ENCODE measurements at places on chromosomes 13 and 19. TPM values are rescaled to one million over a fixed set of nuclear protein-coding genes. Genes with fewer than 3 reads are reported as not detected.

KLK14 gene
- not detected for total RNA-seq

SIAH3 gene
- not detected for total RNA-seq

CEACAM21 gene
- total RNA-seq: not detected

KRTDAP gene
- total RNA-seq: not detected

ZNF415 gene
- not detected for total RNA-seq

TINCR gene
- total RNA-seq: not detected

DIRAS1 gene
- total RNA-seq: 0.17 TPM

ACTMAP gene
- 5.2 TPM for total RNA-seq

MTUS2 gene
- total RNA-seq: not detected

ATP4B gene
- total RNA-seq: not detected

LRRC63 gene
- not detected for total RNA-seq

FAAP24 gene
- total RNA-seq: 22.0 TPM

POU4F1 gene
- total RNA-seq: not detected

USPL1 gene
- total RNA-seq: 8.1 TPM

LHB gene
- not detected for total RNA-seq

CCNA1 gene
- total RNA-seq: 8.1 TPM

ZNF85 gene
- total RNA-seq: 9.4 TPM

KLK4 gene
- not detected for total RNA-seq

LILRA6 gene
- total RNA-seq: not detected

LNX2 gene
- total RNA-seq: 4.1 TPM

MIA gene
- total RNA-seq: not detected

CTXN1 gene
- total RNA-seq: 11.1 TPM

REEP6 gene
- 4.1 TPM for total RNA-seq

RINL gene
- total RNA-seq: 12.6 TPM

KCNK6 gene
- not detected for total RNA-seq

ELSPBP1 gene
- not detected for total RNA-seq

ATP4A gene
- not detected for total RNA-seq

SLITRK5 gene
- total RNA-seq: 0.17 TPM

B9D2 gene
- 35.0 TPM for total RNA-seq

EEF2 gene
- 2,780 TPM for total RNA-seq

ZNF865 gene
- total RNA-seq: 1.7 TPM

ZNF284 gene
- 1.4 TPM for total RNA-seq

CATSPERD gene
- total RNA-seq: not detected

ZNF610 gene
- total RNA-seq: 2.2 TPM

ZNF134 gene
- total RNA-seq: 17.0 TPM

PRR20E gene
- total RNA-seq: not detected
